ENCODE measurements at places on chromosomes 3 and 15.
A peak's percentile ranks its signal among the peaks of the same experiment; 100 is the strongest.

GRCh38 chr3:73010158-73010557 is 13.5 kb downstream of the PPP4R2 start:
- DNase-seq = no peak

DNA sequence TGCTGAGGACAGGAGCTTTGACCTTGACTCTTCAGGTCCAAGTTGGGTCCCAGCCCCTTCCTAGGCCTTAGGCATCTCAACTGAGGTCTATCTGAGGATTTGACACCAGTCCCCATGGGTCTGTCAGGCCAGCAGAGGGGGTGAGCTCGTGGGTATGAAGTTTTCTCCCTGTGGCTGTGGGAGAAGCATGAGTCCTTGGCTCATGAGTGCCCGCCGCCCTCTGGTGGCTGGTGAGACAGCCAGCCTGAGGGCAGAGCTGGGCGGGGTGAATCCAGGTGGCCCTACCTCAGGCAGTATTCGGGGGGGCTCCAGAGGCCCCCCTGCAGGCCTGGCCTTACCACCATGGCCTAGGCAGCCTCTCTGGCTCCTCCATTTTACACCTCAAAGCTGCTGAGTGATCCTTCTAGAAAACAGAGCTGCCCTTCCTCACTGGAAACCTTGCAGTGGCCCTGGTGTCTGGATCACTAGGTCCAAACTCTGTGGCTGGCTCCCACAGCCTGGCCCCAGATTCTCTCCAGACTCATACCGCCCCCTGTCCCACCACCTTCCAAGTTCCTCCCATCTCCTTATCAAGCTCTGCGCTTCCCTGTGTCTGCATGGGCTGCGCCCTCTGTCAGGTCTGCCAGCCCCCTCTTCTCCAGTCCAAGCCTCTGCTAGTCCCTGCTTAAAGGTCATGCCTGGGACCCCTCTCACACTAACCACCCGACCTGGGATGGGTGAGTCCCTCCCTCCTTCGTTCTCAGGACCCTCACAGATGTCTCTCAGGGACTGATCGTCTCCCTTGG is 16.1 kb downstream of the SH2D7 start:
- peak; percentile 74 for DNase-seq

DNA sequence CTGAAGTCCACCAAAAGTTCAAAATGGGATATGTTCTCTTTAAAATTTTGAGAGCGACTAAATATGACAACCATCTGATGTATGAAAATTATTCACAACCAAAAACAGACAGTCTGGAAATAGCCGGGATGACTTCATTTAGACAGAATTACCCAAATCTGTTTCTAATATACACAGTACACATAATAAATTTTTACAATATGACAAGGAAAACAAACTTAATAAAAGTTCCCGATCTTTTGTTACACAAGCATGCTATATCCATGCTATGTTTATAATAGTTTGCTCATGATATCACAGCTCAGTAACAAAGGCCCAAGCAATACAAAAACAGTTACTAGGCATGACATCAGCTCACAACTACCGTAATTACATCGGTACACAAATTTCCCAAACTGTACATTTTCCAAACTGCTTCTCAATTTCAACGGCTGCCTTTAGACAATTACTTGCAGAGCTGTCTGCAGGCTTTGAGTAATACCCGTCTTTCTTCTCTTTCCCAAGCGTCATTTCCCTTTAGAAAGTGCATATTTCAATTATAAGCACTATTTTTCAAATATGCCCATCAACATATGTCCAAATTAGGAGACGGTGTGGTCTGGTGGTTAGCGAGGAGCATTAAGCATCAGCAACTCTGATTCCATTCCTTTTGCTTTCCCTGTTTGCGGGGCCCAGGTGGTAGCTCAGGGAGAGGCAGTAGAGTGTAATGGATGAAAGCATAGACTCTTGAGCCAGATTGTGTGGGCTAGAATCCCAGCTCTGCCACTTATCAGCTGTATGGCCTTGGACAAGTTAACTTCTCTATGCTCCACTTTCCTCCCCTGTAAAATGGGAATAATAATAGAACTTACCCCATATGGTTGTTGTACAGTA is 481.2 kb downstream of the FOXP1 start:
- no peak for DNase-seq

DNA sequence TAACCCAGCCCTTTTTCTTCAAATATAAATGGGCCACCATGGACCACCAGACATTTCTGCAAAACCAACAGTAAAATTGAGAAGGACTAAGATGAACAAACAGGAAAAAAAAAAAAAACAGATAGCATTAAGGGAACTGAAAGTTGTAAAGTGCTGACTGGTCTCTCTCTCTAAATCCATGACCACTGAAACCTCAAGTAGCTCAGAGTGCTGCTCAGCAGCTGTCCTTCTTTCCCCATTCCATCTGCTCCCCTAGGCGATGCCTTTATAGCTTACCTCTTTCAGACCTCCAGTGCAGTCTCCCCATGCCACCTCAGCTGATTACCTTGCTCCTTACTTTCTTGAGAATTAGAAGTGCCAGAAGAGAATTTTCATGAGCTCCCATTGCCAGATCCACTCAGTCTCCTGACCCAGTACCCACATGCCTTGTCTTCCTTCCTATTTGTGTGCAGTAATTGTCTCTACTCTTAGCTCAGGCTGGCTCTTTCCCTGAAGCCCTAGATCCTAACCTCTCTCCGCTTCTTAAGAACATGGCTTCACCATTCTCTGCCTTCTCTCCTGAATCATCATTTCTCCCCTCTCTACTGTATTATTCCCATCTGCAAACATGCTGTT is 23.9 kb upstream of the XIRP1 start:
- DNase-seq = no peak

GRCh38 chr3:118477768-118478167 is 556.9 kb downstream of the IGSF11 start:
- no peak for DNase-seq

GRCh38 chr15:35256551-35256950 is 171.5 kb upstream of the NANOGP8 start:
- no peak for DNase-seq

DNA sequence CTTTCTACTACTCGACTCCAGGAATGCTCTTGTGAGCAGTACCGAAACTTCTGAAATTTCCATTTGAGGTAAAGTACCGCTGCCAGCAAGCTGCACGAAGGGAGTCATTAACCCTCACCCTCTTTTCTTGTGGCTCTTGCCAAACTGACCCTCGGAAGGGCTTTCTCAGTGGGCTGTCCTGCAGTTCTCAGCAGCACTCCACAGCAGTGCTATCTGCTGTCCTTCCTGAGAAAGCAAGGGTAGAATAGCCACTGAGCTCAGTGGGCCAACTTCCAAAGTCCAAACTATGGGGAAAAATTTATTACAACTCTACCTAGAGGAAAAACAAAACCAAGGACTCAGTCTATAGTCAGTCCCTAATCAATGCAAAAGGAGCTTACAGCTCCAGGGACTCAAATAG is 38.5 kb upstream of the COL8A1 start:
- no peak for DNase-seq

GRCh38 chr3:94246171-94246570 is 183.3 kb downstream of the NSUN3 start:
- peak; percentile 4 for DNase-seq

GRCh38 chr15:84790676-84791075 is 26.5 kb upstream of the ALPK3 start:
- no peak for DNase-seq

GRCh38 chr3:67381667-67382272 is 272.6 kb downstream of the SUCLG2 start:
- peak; percentile 28 for DNase-seq

DNA sequence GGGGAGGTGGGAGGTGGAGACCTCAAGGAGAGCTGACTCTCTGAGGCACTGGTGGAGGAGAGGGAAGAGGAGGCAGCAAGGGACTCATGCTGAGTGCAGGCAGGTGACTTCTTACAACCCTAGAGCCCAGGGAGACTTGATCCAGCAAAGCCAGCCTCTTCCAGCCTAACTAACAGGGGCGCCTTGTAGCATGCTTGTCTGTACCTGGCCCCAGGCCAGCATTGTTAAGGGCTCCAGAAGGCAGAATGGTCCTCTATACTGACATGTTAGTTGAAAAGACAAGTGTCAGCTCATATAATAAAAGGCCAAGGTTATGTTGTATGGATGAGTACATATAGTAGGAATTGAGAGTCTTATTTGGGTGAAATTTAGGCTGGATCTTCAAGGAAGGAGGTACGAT is 65.4 kb downstream of the CHDH start:
- no peak for DNase-seq

GRCh38 chr15:77012868-77013267 is 17.9 kb downstream of the PSTPIP1 start:
- DNase-seq = no peak

DNA sequence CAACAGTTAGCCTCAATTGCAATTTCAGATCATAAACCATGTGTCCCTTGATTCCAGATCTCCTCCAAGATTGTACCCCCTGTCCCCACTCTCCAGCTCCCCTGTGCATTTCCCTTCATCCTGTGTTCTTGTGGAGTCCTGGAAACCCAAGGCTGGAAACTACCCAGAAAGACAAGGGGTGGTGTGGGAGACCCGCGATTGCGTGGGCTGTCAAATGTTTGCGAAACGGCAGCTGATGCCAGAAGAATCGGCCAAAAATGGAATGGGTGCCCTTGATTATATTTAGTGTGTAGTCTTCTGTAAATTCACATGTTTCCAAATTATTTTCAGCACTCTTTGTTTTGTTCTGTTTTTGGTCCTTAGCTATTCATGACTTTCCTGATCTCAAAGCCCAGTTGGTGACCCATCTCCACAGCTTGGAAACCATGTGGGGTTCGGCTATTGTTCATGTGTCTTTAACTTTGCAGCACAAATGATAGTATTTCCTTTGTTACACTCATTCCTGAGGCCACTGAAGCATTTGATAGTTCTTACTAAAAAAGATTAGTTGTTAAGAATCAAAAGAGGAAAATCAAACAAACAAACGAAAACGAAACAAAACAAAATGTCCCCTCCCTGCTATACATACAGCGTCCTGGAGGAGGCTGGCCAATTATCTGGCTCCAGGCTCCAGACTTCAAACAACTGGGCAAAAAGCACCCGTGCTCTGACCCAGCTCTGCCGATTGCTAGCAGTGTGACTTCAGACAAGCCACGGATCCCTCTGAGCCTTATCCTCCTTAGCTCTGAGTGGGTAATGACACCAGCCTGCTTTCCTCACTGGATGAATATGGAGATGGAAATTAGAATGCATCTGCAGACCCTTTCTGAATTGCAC is 120.9 kb downstream of the CACNA2D3 start:
- DNase-seq = no peak

GRCh38 chr3:185283374-185283935 is 29.6 kb upstream of the EHHADH start:
- DNase-seq = no peak

GRCh38 chr15:50871832-50872231 is 36.7 kb upstream of the AP4E1 start:
- DNase-seq = no peak

- no peak for DNase-seq
Observed at GRCh38 chr3:171832989-171833388, 10.2 kb upstream of the TMEM212 start.

GRCh38 chr3:154745929-154746328 is 315.9 kb upstream of the GPR149 start:
- DNase-seq = no peak

DNA sequence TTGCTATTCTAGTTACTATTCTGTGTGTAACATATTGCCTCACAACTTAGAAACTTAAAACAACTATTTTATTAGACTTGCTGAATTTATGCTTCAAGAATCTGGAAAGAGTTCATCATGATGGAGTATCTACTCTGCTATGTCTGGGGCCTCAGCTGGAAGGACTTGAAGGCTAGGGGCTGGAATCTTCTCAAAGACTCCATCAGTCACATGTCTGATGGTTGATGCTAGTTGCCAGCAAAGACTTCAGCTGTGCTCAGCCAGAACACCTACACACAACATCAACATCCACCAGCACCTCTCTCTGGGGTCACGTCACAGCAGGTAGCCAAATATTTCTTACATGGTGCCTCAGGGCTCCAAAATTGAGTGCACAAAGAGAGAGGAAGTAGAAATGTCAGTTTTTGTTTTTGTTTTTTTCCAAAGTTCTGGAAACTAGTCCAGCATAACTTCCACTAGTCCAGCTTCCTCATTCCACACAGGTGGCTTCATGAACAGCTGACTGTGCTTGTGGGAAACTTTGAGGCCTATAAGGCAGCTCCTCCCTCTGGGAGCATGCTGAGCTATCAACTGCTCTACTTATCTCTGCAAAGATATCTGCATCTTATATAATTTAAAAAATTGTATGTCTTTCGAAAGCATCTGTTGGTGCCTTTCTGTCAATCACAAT is 325.4 kb upstream of the AGTR1 start:
- DNase-seq = no peak

DNA sequence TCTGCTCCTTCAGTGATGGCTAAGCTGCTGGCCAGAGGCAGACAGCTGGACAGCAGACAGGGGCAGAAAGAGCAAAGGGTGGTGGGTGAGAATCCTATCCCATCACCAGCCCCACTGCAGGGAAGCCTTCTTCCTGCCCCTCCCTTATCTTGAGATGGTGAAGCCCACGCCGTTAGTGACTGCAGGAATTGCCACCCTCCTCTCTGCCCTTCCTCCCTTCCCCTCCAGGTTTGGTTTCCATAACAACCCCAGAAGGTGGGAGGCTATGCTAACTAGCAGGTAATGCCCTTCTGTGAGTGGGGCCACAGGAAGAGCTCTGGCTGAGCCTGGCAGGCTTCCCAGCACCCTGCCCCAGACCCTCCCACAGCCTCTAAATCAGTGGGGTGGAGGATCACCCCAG is 32.8 kb downstream of the SCN5A start:
- no peak for DNase-seq

GRCh38 chr3:76554707-76555106 is 485.2 kb upstream of the ROBO2 start:
- no peak for DNase-seq

DNA sequence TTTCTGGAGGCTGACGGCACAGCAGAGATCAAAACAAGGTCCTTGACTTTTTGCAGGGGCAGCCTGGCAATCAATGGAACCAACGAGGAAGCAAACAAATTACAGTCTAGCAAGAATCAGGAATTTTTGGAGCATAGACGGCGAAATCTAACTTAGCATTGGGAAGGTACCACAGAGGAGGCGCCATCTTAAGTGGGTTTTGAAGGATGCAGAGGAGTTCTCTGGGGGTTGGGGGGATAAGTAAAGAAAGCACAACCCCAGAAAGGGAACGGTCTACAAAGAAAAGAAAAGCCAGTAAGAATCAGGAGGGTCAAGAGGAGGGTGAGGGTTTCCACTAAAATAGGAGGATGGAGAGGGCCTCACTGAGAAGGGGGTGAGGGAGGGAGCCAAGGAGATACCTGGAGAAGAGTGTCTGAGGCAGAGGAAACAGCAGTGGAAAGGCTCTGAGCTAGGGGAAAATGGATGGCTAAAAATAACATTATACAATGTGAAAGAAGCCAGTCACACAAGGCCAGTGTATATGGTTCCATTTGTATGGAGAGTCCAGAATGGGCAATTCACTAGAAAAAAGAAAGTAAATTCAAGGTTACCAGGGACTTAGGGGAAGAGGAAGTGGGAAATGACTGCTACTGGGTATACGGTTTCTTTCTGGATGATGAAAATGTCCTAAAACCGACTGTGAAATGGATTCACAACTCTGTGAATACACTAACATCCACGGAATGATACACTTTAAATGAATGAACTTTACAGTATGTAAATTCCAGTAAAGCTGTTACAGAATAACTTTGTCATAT is 25.2 kb upstream of the IQSEC1 start:
- no peak for DNase-seq

GRCh38 chr3:172152874-172153273 is 113.5 kb downstream of the FNDC3B start:
- no peak for DNase-seq
